ENCODE measurements at places on chromosomes 4 and X.
A peak's percentile ranks its signal among the peaks of the same experiment; 100 is the strongest.

DNA sequence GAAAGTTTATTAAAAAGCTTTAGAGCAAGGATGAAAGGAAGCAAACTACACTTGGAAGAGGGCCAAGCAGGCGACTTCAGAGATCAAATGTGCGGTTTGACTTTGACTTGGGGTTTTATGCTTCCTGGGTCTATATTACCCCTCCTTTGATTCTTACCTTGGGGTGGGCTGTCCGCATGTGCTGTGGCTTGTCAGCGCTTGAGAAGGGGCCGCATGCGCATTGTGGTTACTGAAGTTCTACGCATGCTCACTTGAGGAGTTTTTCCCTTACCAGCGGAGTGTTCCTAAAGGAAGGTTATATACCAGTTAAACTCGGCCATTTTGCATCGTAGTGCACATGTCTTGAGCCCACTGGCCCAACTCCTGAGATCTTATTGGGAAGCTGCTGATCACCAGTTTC lies 9.9 kb downstream of the ZNF157 start:
- DNase-seq = no peak

- DNase-seq = no peak
Measured at GRCh38 chr4:187504974-187505797, 490.4 kb upstream of the ZFP42 start.

DNA sequence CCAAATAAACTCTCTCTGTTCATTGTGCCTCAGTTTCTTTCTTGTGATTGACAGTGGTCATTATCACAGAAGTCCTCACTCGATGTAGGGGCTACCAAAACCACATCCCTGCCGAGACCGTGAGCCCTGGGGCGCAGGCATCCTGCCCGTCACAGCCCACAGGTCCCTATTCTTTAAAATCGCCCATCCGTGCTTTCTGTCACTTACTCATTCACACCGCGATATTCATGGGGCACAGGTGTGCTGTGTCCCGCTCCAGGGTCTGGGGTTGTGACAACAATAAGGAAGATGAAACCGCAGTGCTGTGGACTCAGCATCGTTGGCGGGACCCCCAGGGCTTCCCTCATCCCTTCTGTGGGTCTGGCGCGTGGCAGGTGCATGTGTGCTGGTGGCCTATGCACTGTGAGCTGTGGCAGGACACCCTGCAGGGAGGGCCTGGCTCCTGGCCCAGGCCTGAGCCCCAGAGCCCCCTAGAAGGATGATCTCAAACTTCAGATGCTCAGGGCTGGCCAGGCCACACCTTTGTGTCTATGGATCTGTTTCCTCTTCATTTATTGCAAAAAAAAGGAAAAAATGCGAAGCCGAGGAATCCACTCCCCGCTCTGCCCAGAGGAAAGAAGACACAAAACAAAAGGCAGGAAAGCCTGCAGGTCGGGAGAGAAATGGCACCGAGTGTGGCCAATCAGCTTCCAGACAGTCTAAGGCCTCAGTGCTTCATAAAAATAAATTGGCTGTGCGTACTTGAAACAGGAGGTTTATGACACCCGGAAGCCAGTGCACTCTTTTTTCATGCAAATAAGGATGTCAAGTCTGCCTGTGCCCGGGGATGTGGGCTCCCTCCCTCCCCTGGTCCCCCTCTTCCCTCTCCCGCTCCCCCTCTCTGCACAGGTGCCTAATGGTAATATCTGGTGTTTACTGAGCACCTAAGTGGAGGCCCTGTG lies 109.5 kb upstream of the ADRA2C start:
- DNase-seq = no peak

- DNase-seq = no peak
Measured at GRCh38 chr4:87216469-87216868, 3.9 kb downstream of the KLHL8 start.

GRCh38 chrX:119698845-119699244 lies 5.9 kb upstream of the SEPTIN6 start:
- peak; percentile 67 for DNase-seq

GRCh38 chrX:108173874-108174273 lies 82.3 kb downstream of the ATG4A start:
- DNase-seq = no peak

Measured in IMR-90 (cell line).